Epithelial cell of esophagus (primary cell): ENCODE measurements at places on chromosomes 6 and 20.

- DNase-seq: peak; percentile 71
These were observed 10.6 kb downstream of the RPS10 start for GRCh38 chr6:34414999-34415858.

GRCh38 chr6:118704915-118705314 is 53.5 kb upstream of the CEP85L start:
- DNase-seq: no peak

DNA sequence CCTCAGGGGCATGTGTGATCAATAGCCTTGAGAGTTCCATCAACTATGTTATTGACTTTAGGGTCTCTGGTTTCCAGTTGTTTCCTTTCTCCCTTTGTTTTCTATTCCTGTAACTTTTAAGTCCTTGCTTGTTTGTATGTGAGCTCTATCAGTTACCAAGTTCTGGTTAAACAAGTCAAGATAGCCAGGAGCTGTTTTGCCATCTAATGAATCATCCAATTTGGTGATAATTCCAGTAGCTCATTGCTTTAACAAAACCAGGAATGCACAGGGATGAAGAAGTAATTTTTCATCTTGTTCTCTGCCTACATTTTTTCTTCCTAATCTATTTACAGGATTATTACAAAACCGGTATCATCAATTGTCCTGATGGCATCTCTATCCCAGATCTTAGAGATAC is 36.5 kb downstream of the KCTD20 start:
- peak; percentile 69 for DNase-seq

DNA sequence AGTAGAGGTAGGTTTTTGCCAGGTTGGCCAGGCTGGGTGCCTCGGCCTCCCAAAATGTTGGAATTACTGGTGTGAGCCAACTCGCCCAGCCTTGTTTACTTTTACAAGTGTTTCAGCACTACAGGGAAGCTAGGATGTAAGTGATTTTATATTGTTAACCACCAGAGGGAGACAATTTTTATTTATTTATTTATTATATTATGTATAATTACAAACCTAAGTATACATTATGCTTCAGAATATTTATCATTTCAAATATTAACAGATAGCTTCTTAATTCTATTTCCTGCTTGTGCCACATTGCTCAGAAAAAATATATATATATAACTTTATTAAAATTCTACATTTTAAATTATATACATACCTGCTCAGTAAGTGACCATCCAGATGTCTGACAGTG is 9.8 kb downstream of the MMUT start:
- DNase-seq: peak; percentile 29

- no peak for DNase-seq
These were observed 91.0 kb downstream of the NCR2 start for GRCh38 chr6:41426438-41426851.

DNA sequence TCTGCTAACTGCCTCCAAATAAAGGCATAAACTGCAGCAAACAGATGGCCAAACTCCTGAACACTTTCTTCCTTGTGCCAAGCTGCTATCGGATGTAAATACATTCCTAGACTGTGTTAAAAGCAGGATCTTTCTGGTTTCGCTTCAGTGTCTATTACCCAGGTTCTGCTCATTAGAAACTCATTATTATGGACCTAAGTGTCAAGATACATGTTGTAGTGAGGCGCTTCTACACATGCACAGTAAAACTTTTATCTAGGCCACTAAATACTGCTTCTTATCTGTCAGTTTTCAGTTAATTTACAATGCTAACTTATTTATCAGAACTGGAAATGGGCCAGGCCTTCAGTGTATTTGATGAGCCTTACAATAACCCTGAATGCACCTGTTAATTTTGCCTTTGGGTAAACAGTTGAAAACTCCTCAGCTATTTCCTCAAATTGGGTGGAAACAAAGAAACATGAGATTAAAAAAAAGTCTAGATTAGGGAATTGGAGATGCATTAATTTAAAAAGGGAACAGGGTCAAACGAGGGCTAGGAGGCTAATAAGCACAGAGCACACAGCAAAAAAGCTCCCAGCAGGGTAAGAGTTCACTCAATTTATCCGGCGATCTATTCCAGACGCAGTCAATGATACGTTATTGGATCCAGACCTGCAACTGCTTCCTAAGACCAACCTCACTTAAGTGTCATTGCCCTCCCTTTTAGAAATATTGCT is 240.6 kb downstream of the FOXC1 start:
- no peak for DNase-seq

- DNase-seq: peak; percentile 24
These were observed 6.8 kb upstream of the MRAP2 start for GRCh38 chr6:84026721-84027164.

GRCh38 chr6:139308936-139309603 is 17.3 kb upstream of the TXLNB start:
- peak; percentile 27 for DNase-seq

- no peak for DNase-seq
These were observed 25.4 kb upstream of the RIMS4 start for GRCh38 chr20:44835661-44836221.
